ENCODE measurements at places on chromosomes 12 and 14. TPM values are rescaled to one million over a fixed set of nuclear protein-coding genes. Genes with fewer than 3 reads are reported as not detected.

KRT79 gene
- polyA plus RNA-seq: not detected

EIF2S3B gene
- 11.7 TPM for polyA plus RNA-seq

SLC8A3 gene
- polyA plus RNA-seq: 7.7 TPM

FGF23 gene
- 0.04 TPM for polyA plus RNA-seq

VRTN gene
- not detected for polyA plus RNA-seq

SYCP3 gene
- polyA plus RNA-seq: 1.3 TPM

KRT4 gene
- 2.3 TPM for polyA plus RNA-seq

ALDH1L2 gene
- 4.6 TPM for polyA plus RNA-seq

MYF6 gene
- polyA plus RNA-seq: 0.26 TPM

DIO2 gene
- 1.5 TPM for polyA plus RNA-seq

PTHLH gene
- polyA plus RNA-seq: 3.7 TPM

B3GNT4 gene
- polyA plus RNA-seq: 0.73 TPM

C12orf60 gene
- 2.7 TPM for polyA plus RNA-seq

MANSC4 gene
- polyA plus RNA-seq: 0.58 TPM

TAS2R9 gene
- polyA plus RNA-seq: not detected

HAL gene
- 1.3 TPM for polyA plus RNA-seq

GAS2L3 gene
- polyA plus RNA-seq: 29.6 TPM

VDR gene
- polyA plus RNA-seq: 1.7 TPM

GPR132 gene
- polyA plus RNA-seq: 0.68 TPM

KERA gene
- 0.21 TPM for polyA plus RNA-seq

FITM1 gene
- 1.2 TPM for polyA plus RNA-seq

TPPP2 gene
- 0.50 TPM for polyA plus RNA-seq

GNB3 gene
- 5.4 TPM for polyA plus RNA-seq

KRT72 gene
- polyA plus RNA-seq: 0.24 TPM

CARMIL3 gene
- 1.4 TPM for polyA plus RNA-seq

KCNMB4 gene
- polyA plus RNA-seq: 24.7 TPM

PPP1R36 gene
- 0.79 TPM for polyA plus RNA-seq

FOXN4 gene
- polyA plus RNA-seq: 0.63 TPM

SLC7A7 gene
- 9.6 TPM for polyA plus RNA-seq

PLEKHD1 gene
- polyA plus RNA-seq: 0.40 TPM

BCAT1 gene
- polyA plus RNA-seq: 42.1 TPM

ASCL1 gene
- polyA plus RNA-seq: 2.1 TPM

TAS2R42 gene
- not detected for polyA plus RNA-seq

SALL2 gene
- 37.8 TPM for polyA plus RNA-seq

MGP gene
- polyA plus RNA-seq: 93.5 TPM

ALKBH1 gene
- polyA plus RNA-seq: 15.0 TPM

CCNB1IP1 gene
- polyA plus RNA-seq: 111 TPM

CD163 gene
- polyA plus RNA-seq: 14.9 TPM

RHOJ gene
- polyA plus RNA-seq: 57.6 TPM

GARIN6 gene
- not detected for polyA plus RNA-seq

RPAP3 gene
- polyA plus RNA-seq: 32.8 TPM

SINHCAF gene
- 124 TPM for polyA plus RNA-seq

TAS2R20 gene
- polyA plus RNA-seq: 3.0 TPM

Measured in left lung (tissue), 14 donors.